ENCODE measurements at places on chromosomes 4 and X. TPM values are rescaled to one million over a fixed set of nuclear protein-coding genes. Genes with fewer than 3 reads are reported as not detected.
A peak's percentile ranks its signal among the peaks of the same experiment; 100 is the strongest.

- peak; percentile 6 for DNase-seq
Observed at GRCh38 chr4:41989994-41990364, 351 bp upstream of the SLC30A9 start.

DNA sequence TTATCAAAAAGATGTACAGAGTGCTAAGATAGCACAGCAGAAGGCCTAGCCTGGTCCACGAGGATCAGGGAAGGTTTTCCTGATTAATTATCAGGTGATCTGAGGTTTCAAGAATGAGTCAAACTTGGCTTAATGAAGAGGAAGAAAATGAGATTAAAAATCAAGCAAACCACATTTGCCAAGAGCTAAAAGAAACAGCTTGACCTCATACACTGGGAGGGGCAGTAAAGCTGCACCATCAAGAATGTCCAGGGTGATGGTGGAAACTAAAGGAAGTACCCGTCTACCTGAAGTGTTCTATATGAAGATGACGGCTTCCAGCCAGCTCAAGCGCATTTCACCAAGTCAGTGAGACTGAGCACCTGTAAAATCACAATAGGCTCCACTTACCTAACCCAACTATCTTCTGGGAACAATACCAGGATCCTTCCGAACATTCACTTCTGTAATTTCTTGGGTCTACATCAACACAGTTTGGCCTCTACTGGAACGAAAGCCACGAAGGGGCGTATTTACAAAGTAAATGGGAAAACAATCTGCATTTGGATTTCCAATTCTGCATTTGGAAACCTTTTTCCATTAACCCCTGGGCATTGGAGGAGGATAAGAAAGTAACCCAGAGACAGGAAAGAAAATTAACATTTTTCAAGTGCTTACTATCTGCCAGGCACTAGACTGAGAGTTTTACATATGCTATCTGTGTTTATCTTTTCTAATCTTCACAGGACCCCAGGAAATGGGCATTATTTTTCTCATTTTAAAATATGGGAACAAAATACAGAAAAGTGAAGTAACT is 114.0 kb upstream of the DCLK2 start:
- no peak for DNase-seq

- no peak for DNase-seq
Observed at GRCh38 chr4:123014038-123014437, 91.6 kb upstream of the NUDT6 start.

- DNase-seq, result no peak
Observed at GRCh38 chr4:2276581-2277325, 14.8 kb upstream of the MXD4 start.

GRCh38 chrX:37765507-37765906 is 14.4 kb upstream of the CYBB start:
- no peak for DNase-seq

Gene IL3RA
- total RNA-seq, result 0.11 TPM

GRCh38 chr4:92249541-92249940 is 54.2 kb upstream of the GRID2 start:
- DNase-seq, result no peak

DNA sequence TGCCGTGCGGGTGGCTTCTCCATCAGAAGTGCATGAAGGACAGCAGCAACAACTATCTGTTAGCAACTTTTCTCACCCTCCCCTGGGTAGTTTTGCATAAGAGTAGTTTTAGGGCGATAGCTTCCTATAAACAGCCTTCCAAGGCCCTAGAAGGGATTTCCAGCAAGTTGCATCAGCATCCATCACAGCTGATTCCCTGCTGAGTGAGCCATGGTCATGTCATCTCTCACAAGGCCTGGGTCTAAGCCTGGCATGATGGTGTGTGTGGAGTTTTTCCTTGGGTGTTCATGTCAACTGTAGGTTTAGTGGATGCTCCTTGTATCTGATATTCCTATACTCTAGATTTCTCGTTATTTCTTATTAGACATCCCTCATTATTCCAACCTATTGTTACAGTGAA is 2324.7 kb upstream of the AGA start:
- DNase-seq, result no peak

Gene HPF1
- 22.4 TPM for total RNA-seq

Gene WFS1
- total RNA-seq, result 29.0 TPM

GRCh38 chrX:145502670-145503069 is 255.4 kb downstream of the SPANXN1 start:
- DNase-seq, result no peak

All from cardiac muscle cell (in vitro differentiated cells and primary cell).